AG20443 (cell line): ENCODE measurements at places on chromosomes 4 and X.

GRCh38 chr4:52102587-52102986 is 51.5 kb downstream of the SPATA18 start:
- DNase-seq = no peak

- DNase-seq = peak; percentile 84
Observed at GRCh38 chrX:101051549-101052302, at the start of gene TRMT2B. Gene TRMT2B (minus strand): TSS chrX:101052111. CDS start chrX:101042289, 9,822 bp downstream.

GRCh38 chrX:109872021-109872732 is 130.7 kb upstream of the TMEM164 start:
- no peak for DNase-seq

DNA sequence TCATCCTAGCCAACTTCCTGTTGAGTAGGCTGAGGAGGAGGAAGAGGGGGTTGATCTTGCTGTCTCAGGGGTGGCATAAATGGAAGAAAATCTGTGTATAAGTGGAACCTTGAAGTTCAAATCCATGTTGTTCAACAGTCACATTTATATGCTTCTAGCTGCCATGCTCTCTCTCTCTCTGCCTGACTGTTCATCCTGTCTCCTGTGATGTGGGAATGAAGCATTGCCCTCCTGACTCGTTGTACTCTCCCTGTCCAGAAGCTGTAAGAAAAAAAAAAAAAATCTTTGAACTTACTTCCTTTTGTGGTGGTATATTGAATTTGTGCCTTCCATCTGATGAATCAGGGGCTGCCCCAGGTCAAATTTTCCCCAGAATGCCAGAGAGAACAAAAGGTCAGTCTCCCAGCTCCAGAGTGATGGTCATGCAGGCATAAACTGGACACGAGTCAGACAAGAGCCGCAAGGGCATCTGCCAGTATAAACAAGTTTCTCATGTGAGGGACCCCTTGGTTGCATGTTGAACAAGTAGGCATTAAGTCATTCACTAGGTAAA is 257.0 kb downstream of the IDS start:
- DNase-seq = no peak

GRCh38 chr4:174304664-174305063 is 21.0 kb downstream of the CEP44 start:
- no peak for DNase-seq

DNA sequence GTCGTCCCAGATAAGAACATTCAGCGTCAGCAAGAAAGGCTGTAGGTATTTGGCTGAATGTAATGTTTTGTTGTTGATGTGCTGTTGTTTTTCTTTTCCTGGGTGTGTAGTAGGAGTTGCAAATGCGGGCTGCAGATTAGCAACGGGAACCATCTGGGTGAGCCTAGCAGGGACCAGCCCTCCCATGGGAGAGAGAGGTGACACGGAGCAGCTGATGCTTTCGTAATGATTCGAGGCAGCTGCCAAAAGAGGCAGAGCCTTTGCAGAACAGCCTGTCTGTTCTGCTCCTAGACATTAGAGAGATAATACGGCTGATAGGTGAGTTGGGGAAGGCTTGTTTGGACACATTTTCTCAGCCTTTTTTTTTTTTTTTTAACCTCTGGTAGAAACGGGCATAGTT is 25.3 kb downstream of the ARSF start:
- peak; percentile 10 for DNase-seq

DNA sequence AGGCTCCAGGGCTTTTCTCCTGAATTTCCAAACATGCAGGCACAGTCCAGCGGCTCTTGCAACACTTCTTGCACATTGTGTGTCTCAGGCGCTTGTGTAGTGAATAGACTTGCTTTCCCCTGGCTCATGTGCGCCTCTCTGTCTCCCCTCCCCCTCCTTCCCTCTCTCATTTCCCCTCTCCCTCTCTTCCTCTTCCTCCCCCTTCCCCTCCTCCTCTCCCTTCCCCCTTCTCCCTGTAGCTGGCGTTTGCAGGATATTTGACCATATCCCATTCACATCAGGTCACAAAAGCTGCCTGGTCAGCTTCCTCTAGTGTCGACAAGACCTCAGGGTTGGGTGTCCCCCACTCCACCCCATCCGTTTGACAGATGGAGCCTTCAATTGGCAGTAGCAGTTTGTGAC is 2.4 kb downstream of the CHST7 start:
- peak; percentile 20 for DNase-seq

DNA sequence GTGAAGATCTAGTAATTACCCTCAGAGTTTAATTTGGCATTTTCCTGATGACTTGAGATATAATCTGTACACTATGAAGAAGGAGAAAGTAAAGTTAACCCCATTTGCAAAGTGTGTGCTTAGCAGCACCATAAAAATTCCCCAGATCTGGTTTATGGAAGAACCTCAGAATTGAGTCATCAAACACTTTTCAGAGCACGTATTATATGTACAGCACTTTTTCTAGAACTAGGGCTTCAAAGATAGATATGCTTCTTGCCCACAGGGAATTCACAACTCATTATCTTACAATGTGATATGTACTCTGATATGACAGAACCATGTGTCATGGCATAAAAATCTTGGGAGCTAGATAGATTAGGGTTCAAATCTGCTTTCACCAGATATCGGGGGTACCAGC is 150.9 kb downstream of the SLC10A7 start:
- DNase-seq = no peak

- no peak for DNase-seq
Observed at GRCh38 chr4:184200296-184200695, 17.4 kb downstream of the ENPP6 start.

DNA sequence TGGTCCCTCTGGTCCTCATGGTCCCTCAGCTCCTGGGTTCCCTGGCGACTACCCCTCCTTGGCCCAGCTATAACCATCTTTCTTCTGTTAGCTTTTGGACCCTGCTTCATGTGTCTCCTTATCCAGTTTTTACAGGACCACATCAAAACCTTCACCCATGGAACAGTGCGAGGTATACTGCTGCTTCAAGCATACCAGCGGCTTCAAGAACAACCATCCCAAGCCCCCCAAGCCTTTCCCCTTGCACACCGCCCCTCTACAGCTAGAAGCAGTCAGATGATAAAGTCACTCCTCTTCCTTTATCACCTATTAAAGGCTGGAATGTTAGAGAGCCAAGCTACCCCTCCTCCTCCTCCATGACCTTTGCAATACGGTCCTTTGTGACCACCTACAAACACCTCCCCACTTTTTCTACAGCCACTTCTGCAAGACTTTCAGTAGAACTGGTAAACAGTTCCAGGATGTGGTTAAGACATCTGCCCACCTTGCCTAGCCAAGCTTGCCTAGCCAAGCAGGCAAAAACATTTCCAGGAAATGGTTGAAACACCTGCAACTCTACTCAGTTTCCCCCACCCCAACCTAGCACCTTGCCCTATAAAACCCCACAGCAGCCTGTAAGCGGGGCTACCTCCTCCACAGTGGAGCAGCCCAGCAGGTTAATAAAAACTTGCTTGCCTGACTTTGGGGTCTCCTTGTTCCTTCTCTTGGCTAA is 125.7 kb downstream of the ZC4H2 start:
- no peak for DNase-seq

DNA sequence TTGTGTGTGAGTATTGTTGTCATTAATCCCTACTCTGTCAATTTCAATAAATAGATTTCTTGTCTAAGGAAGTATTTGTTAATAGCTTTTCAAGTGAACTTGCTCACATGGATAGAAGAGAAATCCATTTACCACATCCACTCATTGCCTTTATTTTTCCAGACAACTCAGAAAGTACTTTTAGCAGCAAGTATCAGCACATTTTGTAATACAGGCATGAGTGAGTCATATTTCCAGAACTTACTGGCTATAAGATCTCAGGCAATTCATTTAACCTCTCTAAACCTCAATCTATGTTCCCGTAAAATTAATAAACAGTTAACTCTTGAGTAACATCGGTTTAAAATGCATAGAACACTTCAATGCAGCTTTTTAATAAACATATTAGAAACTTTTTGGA is 317.9 kb upstream of the PCDH7 start:
- no peak for DNase-seq

- peak; percentile 11 for DNase-seq
Observed at GRCh38 chrX:34365471-34365870, 233.4 kb upstream of the FAM47A start.

- DNase-seq = peak; percentile 92
Observed at GRCh38 chr4:80202190-80202711, 4.9 kb downstream of the PRDM8 start.

DNA sequence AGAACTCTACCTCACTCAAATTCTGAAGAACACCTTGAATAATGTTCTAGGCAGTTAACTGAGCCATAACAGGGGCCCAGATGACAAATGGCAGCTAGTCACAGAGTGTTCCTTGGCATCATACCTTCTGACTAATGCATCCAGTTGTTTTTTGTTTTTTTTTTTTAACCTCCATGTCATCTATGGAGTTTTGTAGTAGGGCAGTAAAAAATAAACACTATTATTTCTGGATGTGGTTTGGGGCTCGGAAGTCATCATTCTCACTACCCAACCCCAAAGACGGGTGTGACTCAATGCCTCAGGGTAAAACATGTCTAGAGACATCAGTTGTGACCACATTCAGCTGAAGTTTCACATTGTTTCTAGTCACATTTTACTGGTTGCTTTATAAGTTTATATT is 31.2 kb upstream of the MCF2 start:
- peak; percentile 22 for DNase-seq

DNA sequence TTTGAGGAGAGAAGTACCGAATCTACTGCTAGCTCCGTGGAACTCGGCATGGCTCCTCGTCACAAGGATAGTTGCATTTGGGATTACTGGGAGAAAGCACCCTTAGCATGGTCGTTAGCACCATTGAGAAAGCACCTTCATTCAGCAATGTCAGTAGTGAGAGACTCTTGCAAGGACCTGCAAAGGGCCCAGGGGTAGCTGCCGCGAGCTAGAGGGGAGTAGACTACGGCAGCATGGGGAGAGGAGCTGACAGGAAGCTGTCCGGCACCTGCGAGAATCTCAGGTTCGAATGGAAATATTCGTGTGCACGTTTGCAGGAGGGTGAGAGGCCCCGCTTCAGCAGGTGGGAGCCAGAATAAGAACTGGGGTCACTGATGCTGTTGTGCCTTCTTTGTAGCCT is 20.2 kb downstream of the TLR10 start:
- DNase-seq = no peak
